ENCODE measurements at places on chromosomes 7 and 10.
A peak's percentile ranks its signal among the peaks of the same experiment; 100 is the strongest.

DNA sequence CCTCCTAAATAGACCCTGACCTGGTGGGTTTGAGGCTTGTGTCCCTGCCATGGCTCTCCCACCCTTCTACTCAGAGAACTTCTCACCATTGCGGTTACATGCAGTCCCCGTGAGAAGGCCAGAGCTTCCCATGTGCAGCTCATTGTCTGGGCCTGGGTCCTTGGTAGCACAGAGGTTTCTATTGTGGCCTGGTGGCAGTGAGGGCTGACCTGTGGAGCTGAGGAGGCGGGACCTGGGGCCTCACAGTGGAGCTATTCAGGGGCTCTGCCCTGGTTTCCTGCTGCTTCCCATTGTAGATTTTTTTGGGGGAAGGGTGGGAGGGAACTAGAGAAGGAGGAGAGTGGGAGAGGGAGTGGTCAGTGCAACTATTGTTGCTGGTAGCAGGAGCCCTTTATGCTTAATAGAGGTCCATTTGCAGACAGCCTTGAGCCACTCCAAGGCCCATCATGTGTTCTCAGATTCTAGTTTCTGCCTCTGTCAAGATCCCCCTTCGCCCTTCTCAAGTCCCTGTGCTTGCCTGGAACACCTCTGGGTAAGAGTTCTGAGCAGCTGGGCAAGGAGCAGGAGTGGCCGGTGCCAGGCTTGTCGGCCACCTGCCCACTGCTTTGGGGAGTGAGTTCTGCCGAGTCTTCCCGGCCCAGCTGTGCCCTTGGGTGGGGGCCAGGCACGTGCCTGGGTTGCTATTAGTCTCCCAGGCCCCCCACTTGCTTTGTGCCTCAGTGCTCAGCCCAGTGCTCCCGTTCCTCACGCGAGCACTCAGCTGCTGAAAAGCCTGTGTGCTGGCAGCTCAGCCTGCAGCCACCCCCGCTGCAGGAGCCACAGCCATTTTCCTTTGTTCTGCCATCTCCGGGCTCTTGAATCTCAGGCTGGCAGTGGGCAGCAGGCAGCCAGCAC is 10.7 kb downstream of the TSPAN14 start:
- no peak for DNase-seq

DNA sequence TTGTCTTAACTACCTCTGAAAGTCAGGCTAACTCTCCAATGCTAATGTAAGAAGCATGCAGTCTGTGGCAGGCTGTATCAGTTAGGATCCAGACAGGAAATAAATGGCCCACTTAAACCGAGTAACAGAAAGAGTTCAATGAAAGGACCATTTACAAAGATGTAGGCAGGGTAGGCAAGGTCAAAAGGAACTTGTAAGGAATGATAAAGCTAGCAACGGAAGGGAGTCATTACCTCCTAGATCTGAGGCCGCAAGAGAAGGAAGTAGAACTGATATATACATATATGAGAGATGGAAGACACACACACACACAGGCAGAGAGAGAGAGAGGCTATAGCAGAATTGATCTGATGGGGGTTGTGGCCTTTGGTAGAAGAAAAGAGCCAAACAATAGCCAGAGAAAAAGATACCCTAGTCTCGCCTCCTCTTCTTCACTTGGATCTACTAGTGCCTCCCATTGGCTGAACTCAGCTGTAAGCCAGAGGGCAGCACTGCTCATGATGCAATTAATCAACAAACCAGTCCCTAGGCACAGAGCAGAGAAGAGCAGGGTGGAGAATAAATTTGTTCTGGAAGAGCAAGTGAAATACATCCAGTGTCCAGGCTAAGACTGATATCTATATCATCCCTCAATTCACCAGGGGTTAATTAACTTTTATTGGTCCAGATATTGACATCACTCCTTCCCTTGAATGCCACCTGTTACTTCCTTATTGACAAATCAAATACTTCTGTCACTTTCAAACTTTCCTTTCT is 91.2 kb downstream of the LSMEM1 start:
- DNase-seq, result no peak

- no peak for DNase-seq
Measured at GRCh38 chr10:78623578-78624215, 445.1 kb upstream of the ZMIZ1 start.

DNA sequence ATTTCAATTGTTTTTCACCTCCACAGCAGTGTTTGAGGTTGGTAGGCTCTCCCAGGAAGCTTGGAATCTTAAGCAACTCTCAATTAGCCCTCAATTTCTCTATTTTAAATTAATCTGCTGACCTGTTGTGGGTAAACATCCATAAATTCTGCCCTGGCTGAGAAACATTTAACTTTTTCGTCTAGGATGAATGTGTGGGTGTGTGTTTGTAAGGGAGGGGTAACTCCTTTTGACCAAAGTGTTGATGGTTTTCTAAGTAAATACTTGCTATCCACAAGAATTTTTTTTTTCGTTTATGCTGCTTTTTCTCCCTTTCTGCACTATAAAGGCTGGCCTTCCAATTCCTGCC is 973 bp downstream of the PPP3CB start:
- DNase-seq, result no peak

DNA sequence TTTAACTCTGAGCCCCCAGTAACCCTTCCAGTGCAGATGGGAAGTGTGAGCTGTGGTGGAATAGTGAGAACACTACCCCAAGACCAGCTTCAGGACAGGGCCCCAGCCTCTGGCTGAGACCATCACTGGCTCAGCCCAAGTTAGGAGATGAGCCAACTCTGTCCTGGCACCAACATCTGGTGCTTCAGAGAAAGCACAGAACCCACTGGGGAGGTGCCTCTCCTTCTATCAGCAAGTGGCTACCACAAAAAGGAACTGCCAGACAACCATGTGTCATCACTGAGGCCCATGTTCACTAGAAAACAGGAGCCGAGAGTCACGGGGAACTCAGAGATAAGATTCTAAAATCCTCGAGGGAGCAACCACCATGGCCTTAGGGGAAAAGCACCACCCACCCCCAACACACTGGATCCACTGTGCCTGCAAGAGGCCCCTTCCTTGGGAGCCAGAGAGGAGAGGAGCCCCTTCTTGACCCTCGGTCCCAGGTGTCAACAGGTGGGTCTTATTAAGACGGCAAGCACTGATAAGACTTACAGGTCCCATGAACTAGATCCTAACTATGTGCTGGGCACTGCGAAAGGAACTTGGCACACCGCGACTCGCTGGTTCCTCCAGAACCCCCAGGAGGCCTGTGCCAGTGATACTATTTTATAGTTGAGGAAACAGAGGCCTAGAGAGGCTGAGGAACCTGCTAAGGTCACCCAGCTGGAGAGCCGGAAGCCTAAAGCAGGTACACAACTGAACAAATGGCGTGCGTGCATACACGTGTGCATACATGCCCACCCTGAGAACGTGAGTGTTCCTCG is 102.7 kb downstream of the FAM53B start:
- peak; percentile 50 for DNase-seq

- no peak for DNase-seq
Measured at GRCh38 chr7:38334163-38334562, 60.7 kb upstream of the TARP start.
